ENCODE measurements at places on chromosomes 7 and 10.
A peak's percentile ranks its signal among the peaks of the same experiment; 100 is the strongest.

DNA sequence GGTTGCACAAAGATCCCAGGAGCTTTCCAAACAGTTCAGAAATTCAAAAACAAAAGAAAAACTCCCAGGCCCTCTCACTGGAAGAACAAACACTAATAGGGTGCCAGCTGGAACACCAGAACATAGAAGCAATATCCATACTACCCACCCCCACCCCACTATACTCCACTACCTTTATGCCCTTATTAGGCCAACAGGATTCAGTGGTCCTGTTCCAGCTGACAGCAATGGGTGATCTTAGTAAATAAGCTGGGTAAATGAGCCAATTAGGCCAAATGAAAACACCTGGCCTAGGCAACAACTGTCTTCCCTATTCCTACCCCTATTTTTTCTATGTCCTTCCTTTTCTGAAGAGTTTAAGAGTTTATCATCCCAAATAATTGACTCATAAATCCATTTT lies 11.7 kb downstream of the NOC3L start:
- DNase-seq: no peak

DNA sequence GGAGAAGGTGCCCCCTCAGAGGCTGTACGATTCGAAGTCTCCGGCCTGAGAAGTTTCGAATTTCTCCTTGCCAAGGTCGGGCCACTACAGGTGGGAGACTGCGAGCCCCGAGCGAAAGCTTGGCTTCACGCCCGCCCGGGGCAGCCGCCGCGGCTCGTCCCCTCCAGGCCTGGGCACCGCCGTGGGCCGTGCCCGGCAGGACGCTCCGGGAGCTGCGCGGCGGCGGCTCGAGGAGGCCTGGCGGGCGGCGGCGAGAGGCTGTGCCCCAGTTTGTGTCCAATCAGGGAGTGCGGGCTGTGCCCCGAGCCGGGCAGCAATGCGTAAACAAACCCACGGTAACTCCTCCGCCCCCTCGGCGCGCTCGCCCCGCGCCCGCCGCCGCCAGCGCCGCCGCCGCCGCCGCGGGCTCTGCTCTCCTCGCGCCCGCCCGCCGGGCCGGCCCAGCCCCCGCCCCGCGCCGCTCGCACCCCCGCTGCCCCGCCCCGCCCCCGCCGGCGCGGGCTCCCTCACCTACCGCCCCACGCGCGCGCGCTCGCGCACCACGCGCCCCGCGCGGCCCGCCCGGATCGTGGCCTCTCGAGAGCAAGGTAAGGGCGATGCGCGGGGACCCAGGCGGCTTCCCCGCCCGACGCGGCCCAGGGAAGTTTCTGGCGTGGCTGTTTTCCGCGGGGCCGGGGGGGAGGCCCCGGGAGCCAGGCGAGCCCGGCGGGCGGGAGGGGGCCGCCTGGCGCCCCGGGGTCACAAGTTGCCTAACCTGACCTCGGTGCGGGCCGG lies 57.8 kb upstream of the PCGF5 start:
- DNase-seq: no peak

- no peak for DNase-seq
These were observed 44.2 kb downstream of the RAB11FIP2 start for GRCh38 chr10:118002581-118002980.

GRCh38 chr7:9796241-9796640 lies 1177.4 kb upstream of the PHF14 start:
- no peak for DNase-seq

DNA sequence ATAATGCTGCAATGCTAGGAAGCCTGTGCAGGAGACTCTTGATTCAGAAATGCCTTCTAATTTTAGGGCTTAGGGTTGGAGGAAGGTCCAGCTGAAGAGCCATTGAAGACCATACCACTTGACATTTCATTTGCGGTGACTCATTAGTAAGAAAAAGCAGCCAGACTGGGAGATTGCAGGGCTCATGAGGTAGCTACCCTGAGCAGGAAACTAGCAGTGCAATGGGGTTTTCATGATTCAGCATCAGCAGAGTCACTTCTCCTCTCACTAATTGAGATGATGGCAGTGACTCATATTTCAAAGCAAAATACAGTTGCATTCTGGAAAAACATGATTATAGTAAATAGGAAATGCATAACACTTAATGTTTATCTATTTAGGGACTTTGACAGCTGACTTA lies 434.1 kb downstream of the DNAJB9 start:
- DNase-seq: no peak

DNA sequence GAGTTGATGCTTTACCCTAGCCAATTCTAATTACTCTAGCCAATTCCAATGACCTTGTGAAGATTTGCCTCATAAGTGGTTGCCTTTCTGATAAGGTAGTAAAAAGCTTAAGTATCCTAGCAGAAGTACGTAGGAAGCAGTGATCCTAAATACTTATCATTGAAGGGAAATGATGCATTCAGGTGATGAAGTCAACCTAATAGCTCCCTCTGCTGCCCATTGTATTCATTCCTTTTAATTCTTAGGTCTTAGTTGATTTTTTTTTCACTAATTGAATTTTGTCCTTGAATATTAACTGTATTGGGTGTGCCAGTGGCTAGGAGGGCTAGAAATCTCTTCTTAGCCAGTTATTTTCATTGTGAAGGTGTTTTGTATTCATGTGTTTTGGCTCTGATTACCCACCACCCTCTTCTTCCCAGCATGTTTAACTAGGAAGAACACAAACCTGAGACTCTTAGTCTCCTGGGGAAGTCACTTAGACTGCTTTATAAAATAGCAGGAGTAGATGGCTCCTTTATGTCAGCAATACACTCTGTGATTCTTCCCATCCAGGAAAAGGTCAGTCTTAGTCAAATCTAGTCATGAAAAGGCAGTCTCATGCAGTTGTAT lies 46.3 kb downstream of the PLEKHA8 start:
- DNase-seq: no peak

- DNase-seq: peak; percentile 84
These were observed 23.0 kb upstream of the ZNF12 start for GRCh38 chr7:6729492-6730342.

- no peak for DNase-seq
These were observed 101.2 kb upstream of the RPA3 start for GRCh38 chr7:7819442-7820247.

GRCh38 chr7:54969208-54969967 lies 49.4 kb upstream of the EGFR start:
- DNase-seq: no peak

DNA sequence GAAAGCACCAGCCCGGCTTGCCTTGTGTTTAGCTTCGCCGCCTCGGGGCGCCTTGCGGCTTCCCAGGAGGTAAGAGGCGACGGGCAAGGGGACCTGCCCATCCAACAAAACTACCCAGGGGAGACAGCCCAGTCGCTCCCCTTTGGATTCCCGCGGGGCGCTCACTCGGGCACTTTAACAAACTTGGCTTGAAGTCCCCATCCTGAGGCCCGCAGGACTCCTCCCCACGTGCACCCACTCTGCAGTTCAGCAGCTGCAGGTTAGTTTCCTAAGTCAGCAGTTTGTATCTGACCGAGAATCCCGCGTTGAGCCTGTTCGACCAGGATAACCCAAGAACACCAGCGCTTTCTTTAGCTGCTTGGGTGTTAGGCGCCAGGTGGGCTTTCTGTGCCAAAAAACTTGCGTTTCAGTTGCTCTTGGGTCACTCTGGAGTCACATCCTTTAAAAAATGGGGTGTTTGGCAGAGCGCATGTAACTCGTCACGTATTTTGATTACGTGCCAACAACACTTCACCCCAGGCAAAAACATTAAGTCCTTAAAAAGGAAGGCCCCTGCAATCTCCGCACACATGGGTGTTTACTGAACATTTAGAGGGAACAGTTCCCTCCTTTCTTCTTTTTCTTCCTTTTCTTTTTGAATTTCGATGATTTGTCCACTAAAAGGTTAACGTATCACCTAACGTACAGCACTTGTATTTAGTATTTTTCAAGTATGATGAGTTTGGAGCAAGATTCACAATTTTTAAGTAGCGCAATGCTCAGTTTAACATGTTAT lies 876 bp downstream of the DNAH11 start:
- DNase-seq: no peak

DNA sequence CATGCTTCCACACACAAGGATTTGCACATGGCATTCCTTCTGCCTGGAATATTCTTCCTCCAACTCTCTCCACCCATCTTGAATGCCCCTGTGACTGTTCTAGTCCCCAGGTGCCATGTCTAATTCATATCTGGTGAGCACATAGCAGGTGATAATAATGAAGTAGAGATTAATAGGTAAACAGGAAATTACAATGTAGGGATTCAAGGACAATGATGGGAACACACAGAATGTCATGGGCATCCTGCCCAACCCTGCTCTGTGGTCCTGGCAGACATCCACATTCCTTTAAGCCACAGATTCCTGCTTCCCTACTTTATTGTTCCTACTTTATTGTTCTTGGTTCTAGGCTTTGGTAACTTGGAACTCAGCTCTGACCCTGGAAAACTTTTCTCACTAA lies 115.8 kb downstream of the THSD7A start:
- no peak for DNase-seq

DNA sequence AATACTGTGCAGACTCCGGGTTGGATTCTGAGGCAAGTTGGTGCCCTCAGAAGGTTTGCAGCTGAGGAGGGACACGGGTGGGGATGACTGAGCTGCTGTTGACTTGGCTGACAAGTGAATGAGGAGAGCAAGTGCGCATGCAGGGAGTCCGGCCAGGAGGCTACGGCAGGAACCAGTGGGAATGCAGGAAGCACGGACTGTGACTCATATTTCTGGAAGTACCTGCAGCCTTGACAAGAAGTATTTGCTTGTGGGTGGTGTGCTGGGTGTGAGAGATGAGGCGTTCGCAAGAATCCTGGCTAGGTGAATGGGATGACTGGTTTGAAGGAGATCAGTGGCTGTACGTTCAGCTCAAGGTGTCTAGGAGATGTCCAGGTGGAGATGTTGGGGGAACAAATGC lies 30.8 kb upstream of the FXYD4 start:
- no peak for DNase-seq

GRCh38 chr7:18520450-18521235 lies 25.1 kb downstream of the HDAC9 start:
- no peak for DNase-seq

- no peak for DNase-seq
These were observed 104.1 kb downstream of the AOAH start for GRCh38 chr7:36620166-36620708.

GRCh38 chr7:77729574-77730348 lies 33.5 kb downstream of the RSBN1L start:
- no peak for DNase-seq

DNA sequence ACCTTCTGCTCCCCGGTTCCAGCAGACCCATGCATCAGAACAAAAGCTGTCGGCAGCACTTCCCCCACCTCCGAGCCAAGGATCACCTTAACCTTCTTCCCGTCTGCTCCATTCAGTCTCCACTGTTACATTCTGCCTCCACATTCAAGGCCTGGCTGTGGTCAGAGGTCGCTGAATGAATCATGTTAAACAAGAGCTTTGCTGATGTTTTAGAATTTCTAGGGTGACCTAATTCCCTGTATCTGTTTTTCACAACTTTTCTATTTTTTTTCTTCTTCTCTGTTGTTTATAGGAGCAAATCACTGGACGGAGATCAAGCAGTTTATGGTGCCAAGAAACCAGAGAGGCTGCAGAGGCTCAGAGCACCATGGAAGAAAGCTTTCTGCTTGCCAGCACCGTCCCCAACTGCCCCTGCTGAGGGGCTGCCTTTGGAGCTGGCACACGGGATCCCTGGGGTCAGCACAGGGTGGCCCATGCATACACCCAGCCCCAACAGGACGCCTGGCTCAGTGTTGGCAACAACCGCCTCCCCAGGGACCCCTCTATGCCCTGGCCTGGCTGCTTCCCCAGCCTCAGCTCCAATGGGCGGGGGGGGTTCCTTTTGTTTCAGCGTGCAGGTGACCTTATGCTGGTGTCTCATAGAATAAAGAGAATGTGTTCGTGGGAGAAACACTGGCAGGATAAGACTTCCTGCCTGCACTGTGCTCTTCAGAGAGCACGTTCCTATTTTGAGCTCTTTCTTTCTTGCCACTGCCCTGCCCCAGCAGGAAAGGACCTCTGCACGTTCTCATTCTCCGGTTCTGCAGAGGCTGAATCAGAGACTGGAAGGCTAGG lies 182.7 kb upstream of the LYZL2 start:
- DNase-seq: no peak

GRCh38 chr10:4266416-4267085 lies 481.5 kb upstream of the KLF6 start:
- DNase-seq: no peak

DNA sequence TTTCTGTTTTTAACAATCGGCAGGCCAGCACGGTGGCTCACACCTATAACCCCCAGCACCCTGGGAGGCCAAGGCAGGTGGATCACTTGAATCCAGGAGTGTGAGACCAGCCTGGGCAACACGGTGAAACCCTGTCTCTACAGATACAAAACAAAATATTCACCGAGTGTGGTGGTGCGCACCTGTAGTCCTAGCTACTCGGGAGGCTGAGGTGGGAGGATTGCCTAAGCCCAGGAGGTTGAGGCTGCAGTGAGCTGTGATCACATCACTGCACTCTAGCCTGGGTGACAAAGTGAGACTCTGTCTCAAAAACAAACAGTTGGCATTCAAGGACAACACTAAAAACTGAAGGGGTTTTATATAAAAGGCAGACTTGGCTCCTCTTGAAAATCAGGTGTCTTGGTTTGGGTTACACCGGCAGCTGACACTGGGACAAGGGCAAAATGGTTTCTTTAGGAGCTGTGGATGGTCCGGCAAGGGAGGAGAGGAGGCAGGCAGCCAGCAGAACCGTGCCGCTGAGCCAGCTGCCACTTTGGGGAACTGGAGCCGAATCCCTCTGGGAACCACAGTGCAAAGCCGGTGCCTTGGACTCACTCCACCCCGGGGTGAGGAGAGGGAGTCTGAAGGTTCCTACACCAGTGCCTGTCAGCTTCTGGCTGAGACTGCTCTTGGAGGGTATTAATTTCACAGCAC lies 52.6 kb downstream of the CHST3 start:
- no peak for DNase-seq

DNA sequence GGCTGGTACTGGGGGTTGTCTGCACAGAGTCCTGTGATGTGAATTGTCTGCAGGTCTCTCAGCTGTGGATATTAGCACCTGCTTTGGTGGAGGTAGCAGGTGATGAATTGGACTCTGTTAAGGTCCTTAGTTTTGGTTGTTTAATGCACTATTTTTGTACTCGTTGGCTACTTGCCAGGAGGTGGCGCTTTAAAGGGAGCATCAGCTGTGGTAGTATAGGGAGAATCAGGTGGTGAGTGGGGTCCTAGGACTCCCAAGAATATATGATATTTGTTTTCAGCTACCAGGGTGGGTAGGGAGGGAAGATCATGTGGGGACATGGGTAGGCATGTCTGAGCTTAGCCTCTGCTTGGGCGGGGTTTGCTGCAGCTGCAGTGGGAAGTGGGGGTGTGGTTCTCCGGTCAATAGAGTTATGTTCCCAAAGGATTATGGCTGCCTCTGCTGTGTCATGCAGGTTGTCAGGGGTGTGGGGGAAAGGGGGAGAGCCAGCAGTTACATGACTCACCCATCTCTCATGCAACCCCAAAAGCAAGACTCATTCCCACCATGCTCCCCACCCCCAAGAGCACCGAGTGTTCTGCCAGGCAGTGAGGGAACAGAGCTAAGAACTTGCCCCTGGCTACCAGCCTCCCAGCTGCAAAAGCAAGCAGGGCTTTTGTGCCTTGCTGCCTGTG lies 53.7 kb upstream of the ZNF273 start:
- no peak for DNase-seq

DNA sequence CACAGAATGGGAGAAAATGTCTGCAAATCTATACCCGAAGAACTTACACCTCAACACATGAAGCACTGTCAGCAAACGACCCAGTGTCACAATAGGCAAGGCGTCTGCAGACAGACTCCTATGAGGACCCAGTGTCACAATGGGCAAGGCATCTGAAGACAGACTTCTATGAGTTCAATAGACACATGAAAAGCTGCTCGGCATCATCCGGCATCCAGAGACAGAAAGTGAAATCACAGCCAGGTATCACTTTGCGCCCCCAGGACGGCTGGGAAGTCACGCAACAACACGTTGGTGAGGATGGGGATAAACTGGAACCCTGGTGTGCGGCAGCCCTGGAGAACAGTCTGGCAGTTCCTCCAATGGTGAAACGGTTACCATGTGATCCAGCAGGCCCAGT lies 273.2 kb downstream of the ELFN1 start:
- DNase-seq: no peak
